Right renal pelvis (tissue), 4 donors: ENCODE measurements at places on chromosomes 13 and 19.
A peak's percentile ranks its signal among the peaks of the same experiment; 100 is the strongest.

DNA sequence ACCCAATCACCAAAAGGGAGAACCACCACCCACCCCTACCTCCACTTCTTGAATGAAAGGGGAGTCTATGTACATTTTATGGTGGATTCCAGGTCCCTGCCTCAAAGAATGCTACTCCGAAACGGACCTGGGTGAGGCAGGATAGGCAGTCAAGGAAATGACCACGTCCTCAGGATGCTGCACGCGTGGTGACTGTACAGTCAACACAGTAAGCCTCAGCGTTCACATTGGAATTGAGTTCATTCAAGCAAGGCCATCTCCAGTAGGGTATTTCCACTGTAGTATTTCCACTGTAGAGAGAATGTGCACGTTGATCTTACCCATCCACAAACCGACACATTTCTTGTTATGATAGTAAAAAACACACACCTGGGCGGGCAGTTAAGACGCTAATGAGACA, 16.9 kb downstream of the ZSCAN5C start:
- DNase-seq, result no peak

DNA sequence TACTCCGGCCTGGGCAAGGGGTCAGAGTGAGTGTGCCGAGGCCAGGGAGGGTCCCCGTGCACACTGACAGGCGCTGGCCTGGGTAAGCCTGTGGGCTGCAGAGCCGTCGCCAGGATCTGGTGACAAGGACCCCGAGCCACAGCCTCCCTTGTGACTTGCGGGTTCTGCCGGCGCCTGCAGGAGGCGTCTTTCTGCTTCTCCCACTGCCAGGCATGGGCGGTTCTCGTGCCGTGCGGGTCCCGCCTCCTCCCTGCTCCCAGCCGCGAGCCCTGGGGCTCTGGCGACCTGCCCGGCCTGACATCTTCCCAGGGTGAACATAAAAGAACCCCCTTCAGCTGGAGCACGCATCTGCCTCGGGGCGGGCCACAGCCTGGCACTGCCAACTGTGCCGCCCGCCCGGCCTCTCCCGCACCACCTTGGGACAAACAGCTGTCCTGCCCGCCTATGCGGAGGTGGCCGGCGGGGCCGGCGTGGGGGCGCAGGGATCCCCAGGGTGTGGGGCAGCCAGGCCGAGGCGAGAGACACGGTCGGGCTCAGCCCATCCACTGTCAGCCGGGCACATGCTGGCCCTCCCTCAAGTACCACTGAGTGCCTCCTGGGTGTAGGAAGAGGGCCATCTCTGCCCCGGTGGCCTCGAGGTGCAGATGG, 1.5 kb upstream of the HCN2 start:
- no peak for DNase-seq

- DNase-seq, result no peak
These were observed 30.5 kb downstream of the SLC15A1 start for GRCh38 chr13:98721825-98722510.

DNA sequence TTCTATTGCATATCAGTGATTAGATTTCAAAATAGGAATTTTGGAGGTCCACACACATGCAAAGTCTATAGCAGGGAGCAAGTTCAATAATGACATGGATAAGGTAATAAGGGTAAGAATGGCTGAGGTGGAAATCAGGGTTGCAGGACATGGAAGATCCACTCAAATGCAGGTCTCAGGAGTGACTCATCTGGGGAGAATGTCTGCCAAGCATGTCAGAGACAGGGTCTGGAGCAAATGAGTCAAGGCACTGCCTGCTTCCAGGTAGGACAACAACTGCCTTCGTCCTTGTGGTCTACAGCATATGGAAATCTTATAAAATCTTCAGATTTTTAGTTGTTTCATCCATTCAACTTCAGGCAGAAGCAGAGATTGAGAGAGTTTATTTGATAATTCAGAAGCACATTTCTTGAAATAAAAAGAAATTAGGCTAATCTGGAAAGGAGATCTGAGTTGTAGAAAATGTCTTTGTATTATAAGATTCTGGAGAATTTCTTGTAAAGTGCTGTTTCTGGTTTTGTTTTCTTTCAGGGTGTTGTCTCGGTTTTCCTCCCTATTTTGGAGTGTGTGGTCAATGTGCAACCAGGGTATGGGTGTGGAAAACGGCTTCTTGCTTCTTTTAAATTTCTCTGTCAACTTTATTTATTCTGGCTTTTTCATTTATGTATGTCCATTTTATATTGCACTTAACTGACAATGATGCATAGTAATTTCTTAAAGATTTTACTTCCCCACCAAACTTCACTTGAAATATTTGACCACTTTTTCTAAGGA, 748.8 kb downstream of the LIG4 start:
- no peak for DNase-seq

DNA sequence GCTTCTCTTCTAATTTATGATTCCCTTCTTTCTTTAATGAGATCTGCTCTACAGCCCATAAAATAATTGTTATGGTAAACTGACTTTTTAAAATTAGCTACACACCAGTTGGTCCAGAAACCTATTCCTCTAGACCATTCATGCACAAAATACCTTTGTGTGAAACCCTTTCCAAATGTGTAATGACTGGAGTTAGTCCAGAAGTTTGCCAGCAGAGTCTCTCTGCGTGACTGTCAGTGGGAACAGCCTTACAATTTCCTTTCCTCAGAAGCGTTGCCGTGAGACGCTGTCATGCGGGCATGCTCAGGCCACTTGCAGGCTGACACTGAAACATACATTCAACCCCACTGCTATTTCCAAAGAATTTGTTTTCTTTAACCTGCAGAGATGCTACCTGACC, 965.2 kb downstream of the PCDH9 start:
- DNase-seq, result peak; percentile 49

DNA sequence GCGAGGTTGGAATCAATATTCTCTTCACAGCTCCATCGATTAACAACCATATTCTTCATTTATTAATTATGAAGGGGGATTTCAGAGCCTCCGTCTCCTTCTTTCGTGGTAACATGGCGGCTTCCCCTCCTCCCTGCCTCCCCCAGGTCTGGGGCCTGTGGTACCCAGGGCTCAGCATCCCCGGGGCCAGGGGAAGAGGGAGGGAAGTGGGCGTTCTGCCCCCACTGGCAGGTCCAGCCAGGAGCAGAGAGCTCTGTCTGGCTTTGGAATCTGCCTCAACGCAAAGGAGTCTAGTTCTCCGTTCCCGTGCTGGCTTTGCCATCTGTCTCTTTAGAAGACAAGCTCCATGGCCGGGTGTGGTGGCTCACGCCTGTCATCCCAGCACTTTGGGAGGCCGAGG, 37.8 kb upstream of the ONECUT3 start:
- no peak for DNase-seq

DNA sequence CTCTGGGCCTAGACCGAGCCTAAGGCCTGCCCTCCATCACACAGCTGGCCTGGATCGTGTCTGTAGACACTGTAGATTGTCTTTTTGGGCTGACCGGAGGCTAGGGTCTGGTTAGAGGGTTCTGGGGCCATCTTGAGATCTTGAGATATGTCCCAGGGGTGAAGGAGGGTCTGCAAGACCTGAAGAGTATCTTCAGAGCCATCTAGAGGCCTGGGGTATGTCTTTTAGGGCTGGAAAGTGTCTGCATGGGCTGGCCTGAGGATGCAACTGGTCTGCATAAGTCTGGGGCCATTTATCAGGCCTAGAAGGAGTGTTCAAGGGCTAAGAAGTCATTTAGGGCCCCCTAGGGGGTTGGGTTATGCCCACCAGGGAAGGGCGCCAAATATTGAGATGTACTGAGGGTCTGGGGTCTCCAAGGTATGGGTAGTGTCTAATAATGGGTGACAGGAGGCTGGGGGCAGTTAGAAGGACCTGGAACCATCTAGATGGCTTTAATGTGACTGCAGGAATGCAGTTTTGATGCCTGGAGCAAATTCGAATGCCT, 555 bp downstream of the SCAF1 start:
- no peak for DNase-seq

- DNase-seq, result no peak
These were observed 1276.9 kb upstream of the PCDH9 start for GRCh38 chr13:68506888-68507551.

- no peak for DNase-seq
These were observed 344.0 kb downstream of the DACH1 start for GRCh38 chr13:71522941-71523526.

DNA sequence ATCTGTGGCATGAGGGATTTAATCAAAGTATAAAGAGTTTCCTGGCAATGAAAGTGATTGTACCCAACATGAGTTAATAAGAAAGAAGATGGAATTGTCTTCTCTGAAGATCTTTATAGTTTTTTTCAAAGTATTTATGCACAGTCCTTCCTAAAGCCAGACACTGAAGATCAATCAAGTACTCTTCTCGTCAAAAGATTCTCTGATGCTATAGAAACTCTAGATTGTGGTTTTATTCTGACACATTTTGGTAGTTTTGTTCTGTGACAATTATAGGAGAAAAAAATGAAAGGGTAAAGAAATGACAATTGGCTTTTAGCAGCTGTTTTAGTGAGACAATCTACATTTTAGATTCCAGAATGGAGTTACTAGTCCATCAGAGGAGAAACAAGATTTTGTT, 10.4 kb upstream of the ENOX1 start:
- no peak for DNase-seq

GRCh38 chr19:57560049-57560491, 407 bp upstream of the ZNF550 start:
- DNase-seq, result no peak

DNA sequence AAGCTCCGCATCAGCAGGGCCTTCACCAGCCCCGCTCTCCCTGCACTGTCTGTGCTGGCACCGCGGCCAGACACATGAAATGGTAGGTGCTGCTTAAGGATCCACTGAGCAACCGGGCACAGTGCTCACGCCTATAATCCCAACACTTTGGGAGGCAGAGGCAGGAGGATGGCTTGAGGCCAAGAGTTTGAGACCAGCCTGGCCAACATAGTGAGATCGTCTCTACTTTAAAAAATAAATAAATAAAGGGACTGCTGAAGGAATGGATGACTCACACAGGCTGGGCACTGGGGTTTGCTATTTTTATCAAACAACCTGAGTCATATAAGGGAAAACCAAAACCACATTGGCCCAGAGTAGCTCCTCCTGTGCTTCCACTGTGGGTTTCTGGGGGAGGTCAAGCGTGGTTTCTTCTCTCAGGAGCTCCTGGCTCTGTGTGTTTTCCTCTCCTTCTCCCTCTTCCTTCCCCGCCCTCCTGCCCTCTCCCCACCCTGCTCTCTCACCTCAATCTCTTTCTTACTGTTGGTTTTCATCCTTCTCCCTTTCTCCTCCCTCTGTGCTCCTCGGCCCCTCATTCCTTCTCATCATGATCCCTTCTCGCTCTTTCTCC, 21.3 kb downstream of the VRK3 start:
- DNase-seq, result no peak

- DNase-seq, result no peak
These were observed 9.1 kb downstream of the LDLR start for GRCh38 chr19:11098327-11098726.

GRCh38 chr19:56356944-56357343, 36.4 kb downstream of the ZNF582 start:
- no peak for DNase-seq

GRCh38 chr19:15419413-15420025, 731 bp upstream of the AKAP8L start:
- DNase-seq, result no peak

DNA sequence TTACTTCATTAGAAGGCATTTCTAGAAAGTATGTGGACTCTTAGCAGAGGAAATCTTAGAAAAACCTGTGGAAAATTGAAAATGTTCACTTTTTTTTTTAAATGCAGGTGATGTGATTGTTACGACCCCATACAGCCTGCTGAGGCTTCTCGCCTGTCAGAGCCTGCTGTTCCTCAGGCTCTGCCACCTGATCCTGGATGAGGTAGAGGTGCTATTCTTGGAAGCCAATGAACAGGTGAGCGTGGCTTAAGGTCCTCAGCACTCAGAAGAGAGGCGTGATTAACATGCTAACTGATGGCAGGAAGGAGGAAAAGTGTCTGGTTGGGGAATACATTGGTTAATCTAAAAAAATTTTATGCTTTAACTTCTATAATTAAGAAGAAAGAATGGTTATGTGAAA, 71.4 kb downstream of the SLC7A9 start:
- no peak for DNase-seq
